ENCODE measurements at places on chromosomes 7 and 10.

- no peak for ATAC-seq
These were observed 40.3 kb upstream of the SH2D4B start for GRCh38 chr10:80497187-80498077.

DNA sequence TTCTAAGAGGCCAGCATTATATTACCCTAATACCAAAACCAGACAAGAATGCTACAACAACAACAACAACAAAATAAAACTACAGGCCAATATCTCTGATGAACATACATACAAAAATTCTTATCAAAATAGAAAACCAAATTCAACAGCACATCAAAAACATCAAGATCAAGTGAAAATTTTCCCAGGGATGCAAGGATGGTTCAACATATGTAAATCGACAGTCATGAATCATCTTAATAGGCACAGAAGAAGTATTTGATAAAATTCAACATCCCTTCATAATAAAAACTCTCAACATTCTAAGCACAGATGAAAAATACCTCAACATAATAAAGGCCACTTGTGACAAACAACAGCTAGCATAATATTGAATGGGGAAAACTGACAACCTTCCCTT is 75.3 kb downstream of the JMJD1C start:
- no peak for ATAC-seq

- no peak for ATAC-seq
These were observed 18.8 kb upstream of the TLL2 start for GRCh38 chr10:96532523-96532922.

- no peak for ATAC-seq
These were observed 4.4 kb upstream of the C10orf90 start for GRCh38 chr10:126674741-126675515.

DNA sequence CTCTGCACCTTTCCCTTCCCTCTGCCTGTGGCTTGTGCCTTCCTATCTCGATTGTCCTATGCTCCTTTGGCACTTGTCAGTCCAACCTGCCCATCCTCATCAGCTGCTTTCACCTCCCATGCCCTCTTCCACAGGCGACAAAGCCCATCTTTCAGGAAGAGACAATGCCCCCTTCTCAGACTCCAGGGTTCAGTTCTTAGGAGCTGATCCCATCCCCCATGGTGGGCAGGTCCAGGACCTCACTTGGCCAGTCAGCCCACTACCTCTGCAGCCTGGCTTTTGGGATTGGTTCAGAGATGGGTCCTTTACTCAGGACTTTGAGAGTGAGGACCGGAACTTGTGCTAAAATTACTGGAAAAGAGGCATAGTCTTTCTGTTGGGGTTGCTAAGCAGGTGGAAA is 74.0 kb upstream of the NANOS1 start:
- ATAC-seq, result no peak

DNA sequence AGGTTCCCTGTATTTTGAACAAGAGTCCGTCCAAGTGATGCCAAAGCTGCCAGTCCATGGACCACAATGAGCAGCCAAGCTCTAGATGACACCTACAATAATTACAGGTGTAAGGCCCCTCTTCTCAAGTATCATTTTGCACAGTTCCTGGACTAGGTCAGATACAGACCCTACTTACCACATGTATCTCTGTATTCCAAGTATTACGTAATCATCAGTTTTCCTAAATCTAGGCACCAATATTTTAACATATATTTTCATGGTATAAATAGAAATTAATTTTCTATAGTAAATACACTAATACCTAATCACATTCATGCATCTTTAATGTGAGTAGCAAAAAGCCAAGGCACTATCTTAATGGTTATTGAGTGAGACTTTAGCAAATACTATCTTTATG is 157.0 kb upstream of the PRSS1 start:
- no peak for ATAC-seq

GRCh38 chr10:88091490-88092061 is 228.2 kb downstream of the PTEN start:
- ATAC-seq, result no peak

DNA sequence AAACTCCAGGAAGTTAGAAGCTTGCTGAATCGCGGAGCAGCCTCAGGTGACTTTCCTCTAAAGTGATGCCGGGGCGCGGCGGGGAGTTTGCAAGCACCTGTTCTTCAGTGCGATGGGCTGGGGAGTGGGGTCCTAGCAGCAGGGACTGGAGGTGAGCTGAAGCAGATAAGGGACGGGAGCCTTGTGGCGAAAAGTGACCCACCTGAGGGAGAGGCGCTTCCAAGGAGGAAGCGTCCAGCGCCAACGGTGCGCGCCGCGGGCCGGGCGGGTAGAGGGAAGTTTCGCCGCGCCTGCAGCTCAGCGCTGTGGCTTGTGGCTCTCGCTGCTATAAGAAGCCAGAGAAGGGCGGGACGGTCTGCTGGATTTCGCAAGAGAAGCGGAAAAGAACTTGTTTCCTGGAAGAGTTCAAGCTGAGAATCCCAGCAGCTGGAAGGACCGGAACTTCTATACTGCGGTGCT is at the start of gene STEAP4:
Gene STEAP4 (minus strand): TSS at position 305 of the 459 bp plus-strand sequence. CDS start 22,625 bp downstream, outside the sequence.
- no peak for ATAC-seq

- ATAC-seq, result no peak
These were observed 43.7 kb downstream of the RNF32 start for GRCh38 chr7:156684251-156684650.

GRCh38 chr7:112290065-112290464 is 83.6 kb downstream of the ZNF277 start:
- peak; percentile 91 for ATAC-seq

DNA sequence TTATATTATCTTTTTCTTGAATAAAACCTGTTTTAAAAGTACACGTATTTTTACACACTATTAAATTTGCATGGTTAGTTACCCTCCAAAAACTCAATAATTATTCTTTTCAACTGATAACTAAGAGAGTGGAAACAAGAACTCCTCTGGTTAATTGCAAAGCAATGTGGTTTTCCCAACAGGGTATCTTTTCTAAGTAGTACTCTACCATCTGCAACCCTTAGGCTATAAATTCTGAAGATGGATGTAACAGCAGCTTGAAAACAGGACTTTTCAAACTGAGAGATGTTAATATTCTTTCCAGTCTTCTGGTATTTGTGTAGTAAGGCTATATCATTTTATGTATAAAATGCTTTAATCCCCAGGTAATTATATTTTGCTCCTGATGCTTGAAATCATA is 916.1 kb upstream of the POT1 start:
- ATAC-seq, result no peak

GRCh38 chr7:157012113-157012547 is 1.7 kb upstream of the MNX1 start:
- no peak for ATAC-seq

GRCh38 chr10:36736311-36736710 is 389.1 kb upstream of the ANKRD30A start:
- no peak for ATAC-seq

DNA sequence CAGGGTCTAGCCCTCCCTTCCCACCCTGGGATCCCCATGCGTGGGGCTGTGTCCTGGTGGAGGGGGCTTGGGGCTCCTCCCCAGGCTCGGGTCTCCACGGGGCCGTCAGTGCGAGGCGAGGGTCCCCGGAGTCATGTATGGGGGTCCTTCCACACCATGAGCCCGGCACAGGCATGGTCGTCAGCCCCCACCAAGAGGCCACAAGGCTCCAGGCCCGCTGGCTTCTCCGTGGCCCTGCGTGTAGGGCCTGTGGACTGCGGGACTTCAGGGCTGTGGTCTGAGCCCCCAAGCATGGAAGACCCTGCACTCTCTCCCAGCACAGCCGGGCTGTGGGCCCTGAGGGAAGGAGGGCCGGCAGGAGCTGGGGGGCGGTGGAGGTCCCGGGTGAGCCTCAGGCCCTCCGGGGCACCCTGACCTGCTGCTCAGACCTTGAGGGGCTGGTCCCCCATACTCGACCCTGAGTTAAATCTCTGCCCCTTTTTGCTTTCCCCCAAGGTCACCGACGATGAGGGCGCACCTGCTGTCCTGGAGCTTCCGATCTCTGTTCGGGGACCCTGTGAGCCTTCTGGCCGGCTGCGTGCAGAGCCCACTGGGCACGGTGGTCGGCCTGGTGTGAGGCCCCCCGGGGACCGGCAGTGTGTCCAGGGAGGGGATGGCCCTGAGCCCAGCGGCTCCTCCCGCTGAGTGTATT is 19.7 kb downstream of the PWWP2B start:
- ATAC-seq, result no peak

DNA sequence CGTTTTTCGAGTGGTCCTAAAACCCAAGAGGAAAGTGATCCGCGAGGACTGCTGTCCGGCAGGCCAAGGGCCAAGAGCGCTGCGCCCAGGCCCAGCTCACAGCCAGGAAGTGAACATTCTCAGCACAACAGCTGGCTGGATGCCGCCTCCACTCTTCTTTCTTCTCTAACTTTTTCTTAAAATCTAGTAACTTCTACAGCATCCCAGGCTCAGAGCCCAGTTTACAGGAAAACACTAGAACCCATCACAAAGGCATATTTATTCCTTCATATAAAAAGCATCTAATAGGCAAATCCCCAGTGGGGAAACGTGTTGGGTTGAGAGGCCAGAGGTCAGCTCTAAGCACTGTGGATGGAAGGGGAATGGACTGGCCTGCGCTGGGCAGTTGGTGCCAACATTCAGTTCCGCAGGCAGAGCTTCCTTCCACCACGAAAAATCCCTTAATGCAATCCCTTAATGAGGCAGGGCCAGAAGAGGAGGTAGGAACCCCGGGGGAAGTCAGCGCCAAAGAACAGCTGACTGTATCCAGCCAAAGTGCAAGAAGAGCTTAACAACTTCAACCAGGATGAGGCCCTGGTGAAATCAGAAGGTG is 74.8 kb downstream of the ZRANB1 start:
- no peak for ATAC-seq

- no peak for ATAC-seq
These were observed 183.2 kb upstream of the POT1 start for GRCh38 chr7:125112850-125113249.

DNA sequence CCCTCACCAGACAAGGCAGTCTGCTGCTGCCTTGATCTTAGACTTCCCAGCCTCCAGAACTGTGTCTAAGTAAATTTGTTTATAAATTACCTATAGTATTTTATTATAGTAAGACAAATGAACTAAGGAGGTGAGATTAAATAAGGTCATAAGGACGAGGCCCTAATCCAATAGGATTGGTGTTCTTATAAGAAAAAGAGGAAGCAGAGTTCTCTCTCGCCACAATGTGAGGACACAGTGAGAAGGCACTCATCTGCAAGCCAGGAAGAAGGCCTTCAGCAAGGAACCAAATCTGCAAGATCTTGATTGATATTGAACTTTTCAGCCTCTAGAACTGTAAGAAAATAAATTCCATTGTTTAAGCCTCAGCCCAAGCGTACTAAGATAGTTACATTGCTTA is 6.1 kb upstream of the ZNF438 start:
- ATAC-seq, result no peak

- no peak for ATAC-seq
These were observed 14.7 kb downstream of the ITIH2 start for GRCh38 chr10:7717767-7718166.

- ATAC-seq, result peak; percentile 98
These were observed 115.8 kb downstream of the SORBS1 start for GRCh38 chr10:95445223-95445836.

- peak; percentile 26 for ATAC-seq
These were observed 214.9 kb upstream of the TCF7L2 start for GRCh38 chr10:112735041-112735695.

- peak; percentile 75 for ATAC-seq
These were observed 122.7 kb downstream of the MAD1L1 start for GRCh38 chr7:2109936-2110609.

DNA sequence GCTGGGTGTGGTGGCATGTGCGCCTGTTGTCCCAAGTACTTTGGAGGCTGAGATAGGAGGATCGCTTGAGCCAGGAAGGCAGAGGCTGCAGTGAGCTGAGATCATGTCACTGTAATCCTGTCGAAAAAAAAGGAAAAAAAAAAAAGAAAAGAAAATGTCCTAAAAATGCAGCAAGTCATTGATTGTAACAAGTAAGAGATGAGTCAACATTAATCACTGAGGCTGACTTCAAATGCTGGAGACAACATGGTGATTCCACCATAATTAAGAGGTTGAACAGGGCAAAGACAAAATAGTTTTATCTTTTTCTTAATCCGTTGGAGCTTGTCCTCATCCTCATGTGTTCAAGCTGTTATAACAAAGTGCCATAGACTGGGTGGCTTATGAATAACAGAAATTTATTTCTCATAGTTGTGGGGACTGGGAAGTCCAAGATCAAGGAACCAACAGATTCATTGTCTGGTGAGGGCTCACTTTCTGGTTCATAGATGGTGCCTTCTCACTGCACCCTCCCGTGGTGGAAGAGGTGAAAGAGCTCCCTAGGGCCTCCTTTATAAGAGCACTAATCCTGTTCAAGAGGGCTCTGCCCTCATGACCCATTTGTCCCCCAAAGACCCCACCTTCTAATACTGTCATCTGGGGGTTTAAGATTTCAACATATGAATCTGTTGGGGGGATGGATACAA is 60.3 kb downstream of the TBXAS1 start:
- no peak for ATAC-seq

DNA sequence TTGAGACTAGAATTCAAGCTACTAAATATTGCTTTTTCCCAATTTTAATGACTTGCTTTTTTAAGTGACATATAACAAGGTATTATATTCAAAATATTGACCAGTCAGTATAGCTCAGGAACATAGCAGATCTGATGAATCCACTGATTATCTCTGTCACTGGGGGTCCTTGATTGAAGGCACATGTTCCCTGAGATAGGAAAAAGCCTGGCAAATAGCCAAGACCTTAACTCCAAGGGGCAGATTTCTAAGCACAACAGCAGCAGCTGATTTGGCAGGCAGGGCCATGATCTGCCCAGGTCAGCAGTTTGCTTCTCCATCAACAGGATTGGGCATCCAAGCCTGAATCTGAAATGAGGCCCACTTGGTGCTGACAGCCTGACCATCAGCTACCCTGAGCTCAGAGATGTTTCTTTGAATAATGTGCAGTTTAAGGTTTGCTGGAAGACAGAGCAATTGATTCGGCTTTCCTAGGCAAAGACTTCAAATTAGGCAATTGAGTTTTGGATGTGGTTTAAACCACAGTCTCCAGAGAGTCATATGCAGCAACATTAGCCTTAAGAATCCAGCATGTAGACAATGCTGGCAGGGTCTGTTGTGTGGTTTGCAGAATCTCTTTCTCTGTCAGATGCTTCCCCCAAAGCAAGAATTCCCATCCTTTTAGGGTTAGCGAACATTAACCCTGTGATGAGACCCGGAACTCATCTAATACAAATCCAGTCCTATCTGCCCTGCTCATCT is 352.6 kb downstream of the ADRA2A start:
- ATAC-seq, result no peak

DNA sequence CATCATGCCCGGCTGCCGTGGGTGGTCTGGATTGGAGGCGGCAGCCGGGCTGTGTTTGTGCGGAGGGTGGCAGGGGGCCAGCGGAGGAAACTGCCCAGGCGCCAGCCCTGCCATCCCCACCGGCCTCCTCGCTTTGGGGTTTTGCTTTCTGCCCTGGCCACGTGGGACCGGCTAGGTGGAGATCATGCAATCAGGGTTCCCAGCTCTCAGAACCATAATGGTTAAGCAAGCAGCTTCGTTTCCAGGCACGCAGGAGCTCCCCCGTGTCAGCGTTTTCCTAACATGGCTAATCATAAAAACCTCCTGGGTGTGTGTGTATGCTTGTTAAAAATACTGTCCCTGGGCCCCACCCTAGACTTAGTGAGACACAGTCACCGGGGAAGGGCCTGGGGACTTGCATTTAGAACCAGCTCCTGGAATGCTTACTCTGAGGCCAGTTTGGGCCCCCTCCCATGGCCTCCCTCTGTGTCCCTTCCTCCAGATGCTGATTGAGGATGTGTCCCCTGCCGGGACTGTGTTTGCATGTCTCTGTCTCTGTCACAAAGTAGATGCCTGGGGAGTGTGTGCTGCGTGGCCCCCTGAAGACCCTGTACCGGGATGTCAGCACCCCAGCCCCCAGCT is 119.3 kb downstream of the CUX1 start:
- ATAC-seq, result no peak

Data from SK-N-SH treated with all-trans-retinoic acid at 6 μM for 48 hours (cell line).